ENCODE measurements at places on chromosomes 2 and 18. TPM values are rescaled to one million over a fixed set of nuclear protein-coding genes. Genes with fewer than 3 reads are reported as not detected.

Gene IL37
- total RNA-seq = 0.50 TPM

Gene UGT1A3
- total RNA-seq = not detected

Gene KCNG3
- 0.07 TPM for total RNA-seq

Gene DRC1
- not detected for total RNA-seq

Gene TCF23
- total RNA-seq = not detected

Gene GLI2
- 0.22 TPM for total RNA-seq

Gene COLEC11
- 0.34 TPM for total RNA-seq

Gene ASB3
- 25.1 TPM for total RNA-seq

Gene UGT1A4
- total RNA-seq = not detected

Gene ANKRD62
- total RNA-seq = not detected

Gene RGPD4
- not detected for total RNA-seq

Gene SCN3A
- not detected for total RNA-seq

Gene KCNG2
- not detected for total RNA-seq
